ENCODE measurements at places on chromosomes 11 and 22. TPM values are rescaled to one million over a fixed set of nuclear protein-coding genes. Genes with fewer than 3 reads are reported as not detected.
A peak's percentile ranks its signal among the peaks of the same experiment; 100 is the strongest.

The NCAPH2 gene
- 41.2 TPM for total RNA-seq

- H3K27me3 ChIP-seq = no peaks in the 10 kb centered on the region
- H3K27ac ChIP-seq = peak overlapping the region; percentile 72
- peak; percentile 65 for DNase-seq
- no peaks in the 10 kb centered on the region for H3K36me3 ChIP-seq
- peaks cover 45% of the 10 kb centered on the region for H3K4me1 ChIP-seq
These were observed 638.5 kb downstream of the NTM start for GRCh38 chr11:132008872-132009271.

The PIWIL4 gene
- 1.1 TPM for total RNA-seq

DNA sequence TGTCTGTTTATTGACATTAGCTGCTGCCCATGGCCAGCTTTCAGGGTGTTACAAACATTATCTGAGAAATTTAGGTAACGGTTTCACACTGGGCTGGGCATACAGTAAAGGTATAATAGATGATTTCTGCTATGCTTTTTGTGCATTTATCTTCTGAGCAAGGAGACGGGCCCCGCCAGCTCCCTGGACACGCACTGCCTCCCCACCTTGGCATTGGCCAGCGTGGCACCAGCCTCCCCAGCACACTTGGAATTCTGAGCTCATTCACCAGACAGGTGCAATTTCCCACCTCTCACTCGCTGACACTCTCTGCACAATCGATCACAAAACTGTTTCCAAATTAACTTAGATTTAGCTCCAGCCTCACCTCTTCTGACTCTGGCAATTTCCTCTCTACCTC is 222.8 kb downstream of the CEP164 start:
- H3K27ac ChIP-seq = no peak overlapping the region
- H3K27me3 ChIP-seq = peaks cover 11% of the 10 kb centered on the region
- H3K4me3 ChIP-seq = no peak overlapping the region
- H3K36me3 ChIP-seq = no peaks in the 10 kb centered on the region
- peaks cover 24% of the 10 kb centered on the region for H3K4me1 ChIP-seq

GRCh38 chr22:20429254-20430100 is 8.1 kb downstream of the SCARF2 start:
- H3K4me3 ChIP-seq = peak overlapping the region; percentile 11
- no peak overlapping the region for H3K27ac ChIP-seq
- DNase-seq = peak; percentile 87
- no peaks in the 10 kb centered on the region for H3K36me3 ChIP-seq

GRCh38 chr11:72718101-72718501 is 34.1 kb downstream of the ARAP1 start:
- no peak overlapping the region for H3K27ac ChIP-seq
- no peak for DNase-seq
- no peak overlapping the region for H3K4me3 ChIP-seq
- H3K36me3 ChIP-seq = no peaks in the 10 kb centered on the region
- H3K27me3 ChIP-seq = no peaks in the 10 kb centered on the region

DNA sequence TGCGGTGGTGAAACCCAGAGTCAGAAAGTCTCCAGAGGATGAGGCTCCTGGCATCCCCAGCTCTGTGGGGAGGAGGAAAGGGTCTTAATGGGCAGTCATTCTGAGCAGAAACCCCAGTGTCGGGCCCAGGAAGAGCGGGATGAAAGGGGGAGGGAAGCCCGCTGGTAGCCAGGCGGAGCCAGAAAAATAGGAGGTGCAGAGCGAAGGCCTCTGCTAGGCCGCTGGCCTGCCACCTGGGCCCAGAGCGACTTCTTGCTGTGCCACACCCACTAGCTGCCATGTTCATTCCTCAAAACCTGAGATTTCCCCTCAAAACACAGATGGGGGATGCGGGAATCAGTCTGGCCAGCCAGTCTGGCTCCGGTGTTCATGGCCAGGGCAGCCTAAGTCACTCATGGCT is 650 bp upstream of the POU2AF3 start:
- H3K27me3 ChIP-seq = peaks cover 55% of the 10 kb centered on the region
- H3K4me3 ChIP-seq = no peak overlapping the region
- H3K36me3 ChIP-seq = no peaks in the 10 kb centered on the region
- no peak overlapping the region for H3K27ac ChIP-seq

The DEPDC5 gene
- 18.3 TPM for total RNA-seq

DNA sequence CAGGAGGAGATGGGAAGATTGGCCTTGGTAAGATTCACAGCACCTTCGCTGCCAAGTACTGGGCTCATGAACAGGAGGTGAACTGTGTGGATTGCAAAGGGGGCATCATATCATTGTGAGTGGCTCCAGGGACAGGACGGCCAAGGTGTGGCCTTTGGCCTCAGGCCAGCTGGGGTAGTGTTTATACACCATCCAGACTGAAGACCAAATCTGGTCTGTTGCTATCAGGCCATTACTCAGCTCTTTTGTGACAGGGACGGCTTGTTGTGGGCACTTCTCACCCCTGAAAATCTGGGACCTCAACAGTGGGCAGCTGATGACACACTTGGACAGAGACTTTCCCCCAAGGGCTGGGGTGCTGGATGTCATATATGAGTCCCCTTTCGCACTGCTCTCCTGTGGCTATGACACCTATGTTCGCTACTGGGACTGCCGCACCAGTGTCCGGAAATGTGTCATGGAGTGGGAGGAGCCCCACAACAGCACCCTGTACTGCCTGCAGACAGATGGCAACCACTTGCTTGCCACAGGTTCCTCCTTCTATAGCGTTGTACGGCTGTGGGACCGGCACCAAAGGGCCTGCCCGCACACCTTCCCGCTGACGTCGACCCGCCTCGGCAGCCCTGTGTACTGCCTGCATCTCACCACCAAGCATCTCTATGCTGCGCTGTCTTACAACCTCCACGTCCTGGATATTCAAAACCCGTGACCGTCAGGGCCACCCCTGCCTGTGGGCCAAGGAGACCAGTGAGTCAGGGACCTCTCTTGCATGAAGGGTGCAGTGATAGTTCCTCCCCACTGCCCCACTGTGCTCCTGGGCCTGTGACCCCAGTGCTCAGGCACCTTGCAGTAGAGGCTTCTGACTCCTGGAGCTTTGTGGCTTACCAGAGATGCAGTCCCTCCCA is 83.6 kb downstream of the BCR start:
- H3K36me3 ChIP-seq = no peaks in the 10 kb centered on the region
- no peak overlapping the region for H3K27ac ChIP-seq
- DNase-seq = no peak
- peaks cover 4% of the 10 kb centered on the region for H3K4me1 ChIP-seq

The GGT5 gene
- total RNA-seq = not detected

DNA sequence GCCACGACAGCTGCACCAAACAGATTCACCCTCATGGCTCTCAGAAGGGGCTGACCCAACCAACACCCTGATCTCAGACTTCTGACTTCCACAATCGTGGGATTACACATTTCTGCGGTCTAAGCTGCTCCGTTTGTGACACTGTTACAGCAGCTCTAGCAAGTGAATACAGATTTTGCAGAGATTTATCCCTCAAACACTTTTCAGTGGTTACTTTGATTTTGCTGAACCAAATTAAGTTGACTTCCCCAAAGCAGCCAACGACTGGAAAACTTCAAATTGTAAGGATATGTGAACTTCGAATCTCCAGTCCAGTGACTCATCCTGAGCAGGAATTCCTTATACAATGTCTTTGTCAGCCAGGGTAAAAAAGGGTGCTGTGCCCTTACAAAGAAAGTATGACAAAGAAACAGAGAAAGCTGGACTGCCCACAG is 14.8 kb upstream of the INCENP start:
- no peak overlapping the region for H3K27ac ChIP-seq
- no peaks in the 10 kb centered on the region for H3K27me3 ChIP-seq
- no peaks in the 10 kb centered on the region for H3K36me3 ChIP-seq

DNA sequence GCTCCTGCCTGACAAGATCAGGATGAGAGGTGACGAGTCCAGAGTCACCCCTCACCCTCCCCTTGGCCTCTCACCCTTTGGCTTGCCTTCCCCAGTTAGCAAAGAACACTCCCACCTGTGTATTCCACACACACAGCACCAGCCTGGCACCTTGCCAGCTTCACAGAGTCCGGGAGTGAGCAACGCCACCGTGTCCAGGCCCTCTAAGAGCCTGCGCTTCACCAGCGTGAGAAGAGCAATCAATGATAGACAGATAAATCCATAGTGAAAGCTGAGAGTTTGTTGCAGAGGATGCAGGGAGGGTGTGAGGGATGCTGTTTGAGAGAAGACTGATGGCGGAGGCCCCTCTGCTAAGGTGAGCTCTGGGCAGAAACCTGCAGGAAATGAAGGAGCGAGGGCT is 404.5 kb downstream of the LARGE1 start:
- H3K36me3 ChIP-seq = no peaks in the 10 kb centered on the region
- DNase-seq = no peak
- H3K4me3 ChIP-seq = no peak overlapping the region
- no peaks in the 10 kb centered on the region for H3K27me3 ChIP-seq

DNA sequence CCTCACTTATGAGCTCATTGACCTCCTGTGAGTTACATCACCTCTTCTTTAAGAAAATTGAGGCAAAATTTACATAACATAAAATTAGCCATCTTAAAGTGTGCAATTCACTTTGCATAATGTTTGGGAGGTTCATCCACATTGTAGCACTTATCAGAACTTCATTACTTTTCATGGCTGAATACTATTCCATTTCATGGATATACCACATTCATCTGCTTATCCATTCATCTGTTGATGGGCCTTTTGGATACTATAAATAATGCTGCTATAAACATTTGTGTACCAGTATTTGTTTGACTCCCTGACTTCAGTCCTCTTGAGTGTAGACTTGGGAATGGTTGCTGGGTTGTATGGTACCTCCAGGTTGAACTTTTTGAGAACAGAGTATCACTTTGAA is 103.4 kb downstream of the TP53I11 start:
- H3K27ac ChIP-seq = no peak overlapping the region
- peaks cover 37% of the 10 kb centered on the region for H3K4me1 ChIP-seq
- H3K4me3 ChIP-seq = no peak overlapping the region

DNA sequence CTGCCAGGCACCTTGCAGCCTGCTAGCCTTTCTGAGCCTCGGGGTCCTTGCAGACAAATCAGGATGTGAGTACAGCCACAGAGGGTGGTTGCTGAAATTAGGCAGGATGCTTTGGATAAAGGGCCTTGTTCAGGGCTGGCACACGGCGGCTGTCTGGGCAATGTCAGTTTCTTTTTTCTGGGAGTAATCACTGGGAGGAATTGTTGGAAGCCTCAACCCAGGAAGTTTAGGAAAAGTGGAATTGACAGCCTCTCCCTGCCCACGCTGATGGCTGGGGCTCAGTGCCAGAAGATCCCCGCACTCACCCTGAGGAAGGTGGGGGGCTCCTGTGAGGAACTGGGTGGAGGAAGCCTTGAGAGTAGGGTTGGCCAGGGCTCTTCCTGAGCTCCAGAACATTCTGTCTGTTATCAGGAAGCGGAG is 37.4 kb downstream of the CD82 start:
- H3K36me3 ChIP-seq = no peaks in the 10 kb centered on the region
- DNase-seq = no peak
- no peak overlapping the region for H3K4me3 ChIP-seq
- no peaks in the 10 kb centered on the region for H3K27me3 ChIP-seq
- peaks cover 39% of the 10 kb centered on the region for H3K4me1 ChIP-seq

The VWCE gene
- total RNA-seq = 5.1 TPM

DNA sequence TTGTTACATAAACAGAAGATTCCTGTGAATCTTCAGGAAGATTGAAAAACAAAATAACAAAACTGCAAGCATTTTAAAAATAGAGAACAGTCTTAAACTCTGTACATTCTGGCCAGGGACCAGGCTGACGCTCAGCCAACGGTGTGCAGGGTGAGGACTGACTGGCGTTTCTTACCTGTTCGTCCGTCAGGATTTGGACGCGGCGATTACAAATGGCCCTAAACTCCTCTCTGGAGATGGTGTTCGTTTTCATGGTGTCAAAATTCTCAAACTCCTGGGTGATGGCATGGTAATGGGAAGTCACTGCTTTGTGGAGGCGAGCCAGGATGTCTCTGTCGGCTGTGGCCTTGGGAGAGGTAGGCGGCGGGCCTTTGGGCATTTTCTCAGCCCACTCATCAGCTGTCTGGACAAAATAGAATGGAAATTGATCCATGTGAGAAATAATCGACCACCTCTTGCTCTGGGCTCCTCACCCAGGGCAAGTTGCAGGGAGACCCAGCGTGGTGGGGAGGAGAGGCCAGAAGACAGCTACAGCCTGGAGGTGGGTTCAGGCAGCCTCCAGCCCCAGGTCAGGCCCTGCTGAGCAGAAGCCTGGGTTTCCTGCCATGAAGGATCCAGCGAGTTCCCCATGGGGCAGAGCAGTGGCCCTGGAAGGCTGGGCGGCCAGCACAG is 143.0 kb downstream of the MPPED1 start:
- no peaks in the 10 kb centered on the region for H3K4me1 ChIP-seq
- no peaks in the 10 kb centered on the region for H3K36me3 ChIP-seq
- no peak overlapping the region for H3K27ac ChIP-seq

GRCh38 chr22:35126993-35127392 is 61.0 kb downstream of the ISX start:
- H3K27me3 ChIP-seq = no peaks in the 10 kb centered on the region
- DNase-seq = no peak
- peaks cover 6% of the 10 kb centered on the region for H3K4me1 ChIP-seq
- no peaks in the 10 kb centered on the region for H3K36me3 ChIP-seq
- H3K4me3 ChIP-seq = no peak overlapping the region

The MEN1 gene
- total RNA-seq = 34.9 TPM

DNA sequence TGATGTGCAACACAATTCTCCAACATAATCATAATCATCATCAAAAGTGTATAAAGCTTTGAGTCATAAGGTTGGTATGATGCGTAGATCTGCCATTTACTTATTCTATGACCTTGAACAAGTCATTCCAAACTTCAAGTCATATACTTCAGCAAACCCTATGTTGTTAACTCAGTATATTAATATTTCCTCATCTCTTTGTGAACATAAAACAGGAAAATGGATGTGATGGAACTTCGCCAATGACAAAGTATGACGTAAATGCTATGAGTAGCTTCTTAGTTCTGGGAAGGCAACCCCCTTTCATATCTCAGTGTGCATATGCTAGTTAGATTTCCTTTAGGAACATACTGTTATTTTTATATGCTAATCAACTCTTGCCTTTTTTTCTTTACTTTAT is 102.7 kb upstream of the ANO3 start:
- H3K4me1 ChIP-seq = no peaks in the 10 kb centered on the region
- no peak for DNase-seq
- H3K4me3 ChIP-seq = no peak overlapping the region
- no peaks in the 10 kb centered on the region for H3K36me3 ChIP-seq
- H3K27me3 ChIP-seq = no peaks in the 10 kb centered on the region

- no peak for DNase-seq
- H3K4me3 ChIP-seq = no peak overlapping the region
- H3K27me3 ChIP-seq = no peaks in the 10 kb centered on the region
- no peaks in the 10 kb centered on the region for H3K4me1 ChIP-seq
- no peak overlapping the region for H3K27ac ChIP-seq
These were observed 1336.4 kb downstream of the TBC1D22A start for GRCh38 chr22:48098921-48099245.

The APOA1 gene
- total RNA-seq = 0.84 TPM

GRCh38 chr11:108933630-108934029 is 268.8 kb downstream of the DDX10 start:
- H3K36me3 ChIP-seq = no peaks in the 10 kb centered on the region
- H3K4me1 ChIP-seq = no peaks in the 10 kb centered on the region
- no peak overlapping the region for H3K27ac ChIP-seq
- no peaks in the 10 kb centered on the region for H3K27me3 ChIP-seq
- DNase-seq = no peak
- H3K4me3 ChIP-seq = no peak overlapping the region

- no peaks in the 10 kb centered on the region for H3K27me3 ChIP-seq
- no peak for DNase-seq
- H3K4me1 ChIP-seq = peaks cover 4% of the 10 kb centered on the region
- no peaks in the 10 kb centered on the region for H3K36me3 ChIP-seq
- no peak overlapping the region for H3K27ac ChIP-seq
These were observed 29.8 kb upstream of the DDX10 start for GRCh38 chr11:108635106-108635505.

GRCh38 chr11:47156951-47157350 is 19.7 kb downstream of the ARFGAP2 start:
- H3K4me3 ChIP-seq = no peak overlapping the region
- H3K4me1 ChIP-seq = peaks cover 7% of the 10 kb centered on the region
- no peaks in the 10 kb centered on the region for H3K27me3 ChIP-seq

The CCDC188 gene
- not detected for total RNA-seq
